ENCODE measurements at places on chromosomes 13 and 19.
A peak's percentile ranks its signal among the peaks of the same experiment; 100 is the strongest.

- DNase-seq = no peak
Measured at GRCh38 chr13:113166681-113167080, 8.2 kb downstream of the PROZ start.

DNA sequence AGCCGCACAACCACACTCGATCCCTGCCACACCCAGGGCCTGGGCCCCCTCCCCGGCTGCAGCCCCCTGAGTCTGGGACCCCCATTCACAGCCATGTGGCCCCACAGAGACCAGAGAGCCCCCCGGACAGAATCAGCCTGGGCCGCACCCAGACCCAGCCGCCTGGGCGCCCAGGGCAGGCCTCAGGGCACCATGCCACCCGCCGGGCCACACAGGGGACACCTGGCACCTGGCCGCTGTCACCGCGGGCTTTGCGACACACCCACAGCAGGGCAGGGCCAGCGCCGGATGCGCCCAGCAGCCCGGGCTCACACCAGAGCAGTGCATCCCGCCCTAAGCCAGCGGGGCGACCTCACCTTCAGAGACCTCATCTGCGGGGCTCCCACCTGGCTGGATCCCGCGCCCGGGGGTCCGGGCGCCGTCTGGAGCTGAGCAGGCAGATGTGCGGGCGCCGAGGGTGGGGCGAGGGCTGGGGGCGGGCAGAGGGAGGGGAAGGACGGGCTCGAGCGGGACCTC is 443 bp downstream of the TBXA2R start:
- DNase-seq = no peak

- DNase-seq = peak; percentile 59
Measured at GRCh38 chr19:46198756-46199155, 30.8 kb upstream of the IGFL1 start.

GRCh38 chr13:29484236-29484635 is 111.3 kb downstream of the SLC7A1 start:
- DNase-seq = no peak

- DNase-seq = peak; percentile 96
Measured at GRCh38 chr13:80040196-80040980, 300.5 kb downstream of the SPRY2 start.

- peak; percentile 23 for DNase-seq
Measured at GRCh38 chr19:40646743-40647254, 43.7 kb downstream of the NUMBL start.

DNA sequence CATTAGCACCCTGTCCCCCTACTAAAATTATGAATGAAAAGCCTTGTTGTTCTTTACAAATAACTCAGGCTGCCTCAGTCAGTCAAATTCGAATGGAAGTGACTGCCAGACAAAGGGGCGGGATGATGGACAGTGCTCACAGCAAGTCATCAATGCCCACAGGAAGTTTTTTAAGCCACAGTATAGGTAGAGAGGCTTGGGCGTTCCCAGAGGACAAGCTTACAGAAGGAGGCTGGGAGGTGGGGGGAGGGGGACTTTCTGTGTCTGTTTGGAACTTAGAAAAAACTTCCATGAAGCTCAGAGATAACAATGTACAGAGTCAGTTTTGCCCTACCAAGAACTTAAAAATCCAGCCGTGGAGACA is 18.5 kb upstream of the SPRY2 start:
- DNase-seq = no peak

GRCh38 chr13:41085961-41086585 is 24.8 kb downstream of the WBP4 start:
- DNase-seq = no peak

GRCh38 chr19:50024719-50025021 is 502 bp downstream of the VRK3 start:
- no peak for DNase-seq

GRCh38 chr13:30440910-30441703 is 18.8 kb downstream of the UBE2L5 start:
- peak; percentile 53 for DNase-seq

DNA sequence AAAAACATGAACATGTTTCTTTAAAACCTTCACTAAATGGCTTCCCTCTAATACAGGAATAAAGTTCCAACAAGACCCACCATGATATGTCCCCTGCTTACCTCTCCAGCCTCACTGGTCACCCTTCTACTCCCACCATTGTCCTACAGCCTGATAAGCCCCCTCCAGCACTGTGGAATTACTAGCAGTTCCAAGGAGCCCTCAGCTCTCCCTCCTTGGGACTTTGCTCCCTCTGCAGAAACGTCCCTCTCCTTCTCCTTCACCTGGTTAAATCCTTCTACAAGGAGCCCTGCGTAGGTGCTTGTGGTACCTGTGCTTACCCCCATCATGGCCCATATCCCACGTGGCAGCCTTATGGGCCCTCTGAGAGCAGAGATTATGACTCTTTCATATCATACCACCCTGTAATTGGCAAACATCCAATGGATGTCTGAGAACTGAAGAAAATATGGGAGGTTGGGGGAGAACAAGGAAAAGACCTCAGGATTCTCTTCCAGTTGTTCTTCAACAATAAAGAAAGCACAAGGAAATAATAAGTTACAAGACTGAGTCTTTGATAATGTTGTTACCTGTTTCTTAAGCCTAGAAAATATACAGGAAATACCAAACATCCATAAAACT is 26.1 kb upstream of the DOCK9 start:
- no peak for DNase-seq

GRCh38 chr13:110182461-110182860 is 124.5 kb downstream of the COL4A1 start:
- no peak for DNase-seq

DNA sequence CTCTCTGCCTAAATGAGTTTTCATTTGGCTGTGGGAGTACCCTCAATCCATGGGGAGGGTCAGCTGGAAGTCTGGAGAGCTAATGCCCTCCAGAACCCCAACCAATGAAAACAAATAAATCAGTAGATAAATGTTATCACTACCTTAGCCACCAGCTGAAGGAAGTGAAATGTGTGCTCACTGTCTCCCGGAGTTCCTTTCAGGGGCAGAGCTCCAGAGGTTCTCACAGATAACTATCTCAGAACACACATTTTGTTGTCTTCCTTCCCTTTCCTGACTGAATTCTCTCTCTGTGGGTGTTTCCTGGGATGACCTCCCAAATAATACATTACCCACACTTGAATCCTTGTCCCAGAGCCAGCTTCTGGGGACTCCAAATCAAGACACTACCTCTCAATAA is 779.6 kb downstream of the DIAPH3 start:
- DNase-seq = no peak

DNA sequence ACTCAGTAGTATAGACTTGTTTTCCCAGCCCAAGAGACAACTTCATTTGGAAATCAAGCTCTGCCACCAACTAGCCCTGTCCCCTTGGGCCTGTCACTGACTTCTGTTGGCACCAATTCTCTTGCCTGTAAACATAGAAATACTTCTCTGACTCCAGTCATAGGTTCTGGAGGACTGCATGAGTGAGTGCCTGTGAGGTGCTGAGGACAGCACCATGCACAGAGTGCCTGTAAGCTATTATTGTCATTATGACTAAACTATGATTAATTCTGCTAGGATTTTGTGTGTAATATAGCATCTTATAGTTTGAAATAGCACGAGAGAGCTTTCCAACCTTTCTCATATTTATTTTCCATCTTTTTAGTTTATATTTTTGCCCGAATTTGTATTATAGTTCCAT is 247.9 kb downstream of the MYO16 start:
- no peak for DNase-seq

DNA sequence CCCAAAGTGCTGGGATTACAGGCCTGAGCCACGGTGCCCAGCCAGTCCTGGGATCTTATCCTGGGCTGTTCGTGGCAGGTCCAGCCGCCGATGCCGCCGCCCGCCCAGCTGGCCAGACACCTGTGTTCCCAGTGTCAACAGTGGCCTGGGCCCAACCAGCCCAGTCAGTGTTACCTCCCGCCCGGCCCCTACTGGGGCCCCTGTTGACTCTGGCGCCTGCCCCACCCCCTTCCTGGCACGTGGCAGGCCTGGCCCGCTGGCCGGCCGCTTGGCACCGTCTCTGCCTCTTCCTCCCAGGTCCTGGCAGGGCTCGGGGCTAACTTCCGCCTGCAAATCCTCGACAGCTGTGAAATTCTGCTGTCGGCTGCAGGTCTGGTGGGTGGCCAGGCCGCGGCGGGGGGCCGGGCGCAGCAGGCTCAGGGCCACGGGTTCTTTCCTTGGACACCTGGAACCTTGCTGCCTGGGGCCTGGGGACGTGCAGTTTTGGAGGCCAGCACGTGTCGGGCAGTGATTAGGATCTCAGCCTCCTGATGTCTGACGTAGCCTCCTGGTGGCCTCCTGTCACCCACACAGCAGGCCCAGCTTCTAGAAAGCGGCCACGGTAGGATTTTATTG is 9.1 kb downstream of the ARID3A start:
- no peak for DNase-seq

DNA sequence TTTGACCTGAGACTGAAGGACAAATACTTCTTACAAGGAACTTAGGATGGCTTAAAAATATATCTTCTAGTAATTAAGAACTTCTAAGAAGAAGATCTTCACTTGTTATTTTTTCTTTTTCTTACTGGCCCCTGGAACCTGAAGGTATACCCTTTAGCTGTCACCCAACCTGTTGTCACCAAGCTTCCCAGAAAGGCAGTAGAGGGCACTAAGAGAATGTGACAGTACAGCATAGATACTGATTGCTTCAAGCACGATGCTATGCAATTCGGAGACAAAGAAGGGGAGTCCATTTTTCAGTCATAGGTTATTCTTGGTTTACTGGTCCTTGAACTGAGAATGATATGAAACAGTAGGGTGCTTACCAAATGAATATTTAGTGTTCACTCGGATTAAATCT is 208.3 kb upstream of the PCDH9 start:
- DNase-seq = no peak

DNA sequence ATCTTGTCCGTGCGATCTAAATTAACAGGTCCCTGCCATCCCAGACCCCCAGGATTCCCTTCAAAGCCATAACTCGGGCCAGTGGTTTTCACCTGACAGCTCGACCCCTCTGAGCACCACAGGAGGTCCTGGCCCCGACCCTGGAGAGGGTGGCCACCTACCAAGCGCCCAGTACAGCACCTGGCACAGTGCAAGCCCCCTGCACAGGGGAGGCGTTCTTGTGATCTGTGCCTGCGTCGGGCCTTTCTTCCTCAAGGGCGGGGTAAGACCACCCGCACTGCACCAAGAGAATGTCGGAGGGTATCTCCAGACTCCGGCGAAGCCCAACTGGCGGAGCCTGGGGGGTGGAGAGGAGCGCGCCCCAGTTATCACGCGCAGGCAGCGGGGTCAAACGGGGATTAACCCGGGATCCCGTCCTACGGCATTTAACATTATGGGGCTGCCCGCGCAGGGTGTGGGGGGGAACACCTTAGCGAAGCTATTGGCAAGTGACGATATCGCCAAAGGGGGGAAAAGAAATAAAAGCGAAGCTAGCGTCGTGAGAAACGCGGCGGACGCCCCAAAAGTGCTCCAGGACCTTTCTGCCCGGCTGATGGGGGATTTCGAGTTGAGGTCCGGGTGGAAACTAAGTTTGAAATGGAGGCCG is 1.3 kb upstream of the HNRNPL start:
- DNase-seq = no peak

DNA sequence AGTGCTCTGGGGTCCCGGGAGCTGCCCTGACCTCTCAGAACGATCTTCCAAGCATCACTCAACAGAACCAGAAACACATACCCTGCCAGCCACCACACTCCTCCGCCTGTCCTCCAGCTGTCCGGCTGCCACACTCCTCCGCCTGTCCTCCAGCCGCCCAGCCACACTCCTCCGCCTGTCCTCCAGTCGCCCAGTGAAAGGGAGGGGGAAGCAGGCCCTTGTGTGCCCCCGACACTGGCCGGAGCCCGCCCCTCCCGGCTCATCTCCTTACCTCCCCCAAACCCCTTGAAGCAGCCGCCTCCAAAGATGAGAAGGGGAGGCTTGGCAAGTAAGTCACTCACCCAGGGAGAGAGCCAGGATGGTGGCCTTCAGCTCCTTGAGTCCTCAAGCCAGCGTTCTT is 40.2 kb downstream of the STK24 start:
- no peak for DNase-seq

DNA sequence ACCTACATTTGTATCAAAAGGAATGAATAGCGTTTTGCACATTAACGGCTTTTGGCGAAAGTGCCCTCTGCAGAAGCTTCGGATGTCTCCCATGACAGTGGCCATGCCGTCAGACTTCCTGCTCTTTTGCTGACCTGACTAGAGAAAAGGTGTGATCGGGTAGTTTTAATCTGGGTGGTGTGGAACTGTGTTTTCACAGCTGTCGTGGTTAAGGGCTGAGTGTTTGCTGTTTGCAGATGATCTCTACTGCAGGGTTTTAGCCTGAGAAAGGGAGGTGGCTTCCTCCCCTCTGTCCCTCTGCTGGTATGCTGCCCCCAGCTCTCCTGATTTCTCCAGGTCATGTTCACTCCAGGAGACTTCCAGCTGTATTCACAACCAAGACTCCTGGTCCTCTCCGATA is 22.4 kb downstream of the ZNF71 start:
- DNase-seq = no peak

DNA sequence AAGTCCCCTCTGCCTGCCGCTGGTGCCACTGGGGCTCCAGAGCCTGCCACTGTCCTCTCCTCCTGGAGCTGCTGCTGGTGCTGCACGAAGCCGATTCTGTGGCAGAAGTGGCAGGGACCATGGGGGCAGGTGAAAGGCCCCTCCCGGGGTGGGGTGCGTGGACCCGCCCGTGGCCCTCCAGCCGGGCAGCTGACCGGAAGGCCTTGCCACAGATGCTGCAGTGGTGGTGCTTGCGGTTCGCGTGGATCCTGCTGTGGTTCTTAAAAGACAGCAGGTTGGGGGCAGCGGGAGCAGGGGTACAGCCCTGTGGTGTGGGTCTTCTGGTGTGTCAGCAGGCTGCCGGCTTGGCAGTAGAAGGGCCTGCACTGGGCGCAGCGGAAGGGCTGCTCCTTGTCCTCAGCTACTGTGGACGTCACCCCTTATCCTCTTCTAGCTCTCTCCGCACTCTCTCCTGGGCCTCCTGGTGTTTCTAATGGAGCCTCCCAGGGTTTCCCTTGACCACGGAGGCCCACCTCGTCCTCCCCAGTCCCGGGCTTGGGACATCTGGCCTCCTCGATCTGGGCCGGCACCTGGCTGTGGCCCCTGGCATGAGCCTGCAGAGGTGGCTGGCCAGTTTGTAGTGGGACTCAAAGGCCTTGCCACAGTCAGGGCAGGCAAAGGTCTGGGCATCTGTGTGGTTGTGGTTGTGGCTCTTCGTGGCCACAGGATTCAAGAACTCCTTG is 380.4 kb downstream of the OLFM4 start:
- no peak for DNase-seq

- no peak for DNase-seq
Measured at GRCh38 chr13:58843071-58843470, 1211.5 kb downstream of the PCDH17 start.

GRCh38 chr19:5154129-5154798 is 185.4 kb downstream of the KDM4B start:
- DNase-seq = no peak
